ENCODE measurements at places on chromosomes 2 and 18.

- DNase-seq, result no peak
Observed at GRCh38 chr2:42693013-42693615, 70.8 kb downstream of the OXER1 start.

- DNase-seq, result no peak
Observed at GRCh38 chr2:170022692-170023091, 155.3 kb upstream of the MYO3B start.

DNA sequence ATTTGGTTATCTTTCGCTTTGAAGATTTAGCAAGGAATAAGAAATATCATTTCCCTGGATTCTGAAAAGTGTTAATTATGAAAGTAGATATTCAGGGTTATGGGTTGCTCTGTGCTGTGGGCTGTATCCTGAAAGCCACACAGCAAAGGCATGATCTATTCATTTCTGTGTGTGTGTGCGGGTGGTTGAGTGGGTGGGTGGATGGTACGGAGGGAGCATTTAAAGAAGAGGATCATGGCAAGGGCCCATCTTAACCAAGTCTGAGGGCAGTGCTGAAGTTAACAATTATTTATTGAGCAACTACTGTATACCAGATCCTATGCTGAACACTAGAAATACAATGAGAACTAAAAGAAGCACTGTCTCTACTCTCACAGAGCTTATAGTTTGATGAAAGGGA lies 178.2 kb upstream of the ZEB2 start:
- no peak for DNase-seq

DNA sequence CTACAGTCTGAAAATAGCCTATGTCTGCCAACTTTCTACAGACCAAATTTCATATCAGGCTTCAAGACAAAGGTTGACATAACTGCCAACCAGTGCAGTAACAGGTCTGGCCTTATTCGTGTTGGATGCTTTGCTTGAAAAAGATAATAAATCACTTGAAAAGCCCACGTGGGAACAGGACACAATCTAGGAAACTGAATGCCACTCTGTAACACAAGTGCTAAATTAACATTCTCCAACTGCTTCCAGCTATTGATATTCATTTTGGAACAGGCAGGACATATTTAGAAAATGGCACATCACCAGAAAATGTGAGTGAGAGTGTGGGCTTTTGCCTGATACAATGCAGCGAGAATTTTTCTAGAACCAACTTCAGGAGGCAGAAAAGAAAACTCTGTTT lies 165.9 kb upstream of the CCDC150 start:
- DNase-seq, result no peak

- no peak for DNase-seq
Observed at GRCh38 chr2:20675701-20676352, 8.9 kb downstream of the GDF7 start.

DNA sequence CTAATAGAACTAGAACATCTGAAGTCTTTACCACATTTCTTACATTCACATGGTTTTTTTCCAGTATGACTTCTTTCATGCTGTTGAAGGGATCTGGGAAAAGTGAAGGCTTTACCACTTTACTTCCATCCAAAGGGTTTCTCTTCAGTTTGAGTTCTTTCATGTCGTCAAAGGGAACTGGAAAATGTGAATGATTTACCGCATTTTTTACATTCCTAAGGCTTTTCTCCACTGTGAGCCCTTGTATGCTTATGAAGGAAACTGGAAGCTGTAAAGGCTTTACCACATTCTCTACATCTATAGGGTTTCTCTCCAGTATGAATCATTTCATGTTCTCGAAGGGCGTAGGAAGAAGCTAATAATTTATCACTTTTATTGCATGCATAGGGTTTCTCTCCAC lies 46.7 kb downstream of the NBEAL1 start:
- no peak for DNase-seq

GRCh38 chr18:13051950-13052349 lies 60.8 kb downstream of the CEP192 start:
- DNase-seq, result no peak

GRCh38 chr2:5725794-5726463 lies 33.7 kb downstream of the SOX11 start:
- DNase-seq, result peak; percentile 68

DNA sequence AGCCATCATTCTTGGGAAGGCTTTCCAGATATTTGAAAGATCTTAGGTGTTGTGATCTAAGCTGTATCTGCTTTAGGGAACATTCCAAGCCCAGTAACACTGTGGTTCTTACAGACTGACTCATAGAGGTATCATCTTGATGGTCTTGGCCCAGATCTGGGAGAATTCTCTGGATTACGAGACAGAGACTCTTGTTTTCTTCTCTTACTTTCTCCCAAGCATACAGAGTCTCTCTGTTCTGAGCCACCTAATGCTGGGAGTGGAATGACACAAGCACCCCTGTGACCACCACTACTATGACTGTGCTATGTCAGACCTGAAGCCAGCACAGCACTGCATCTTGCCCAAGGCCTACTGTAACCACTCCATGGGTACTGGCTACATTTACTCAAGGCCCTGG lies 81.0 kb upstream of the EPAS1 start:
- no peak for DNase-seq

GRCh38 chr2:84830758-84831500 lies 50.0 kb downstream of the TRABD2A start:
- DNase-seq, result no peak

DNA sequence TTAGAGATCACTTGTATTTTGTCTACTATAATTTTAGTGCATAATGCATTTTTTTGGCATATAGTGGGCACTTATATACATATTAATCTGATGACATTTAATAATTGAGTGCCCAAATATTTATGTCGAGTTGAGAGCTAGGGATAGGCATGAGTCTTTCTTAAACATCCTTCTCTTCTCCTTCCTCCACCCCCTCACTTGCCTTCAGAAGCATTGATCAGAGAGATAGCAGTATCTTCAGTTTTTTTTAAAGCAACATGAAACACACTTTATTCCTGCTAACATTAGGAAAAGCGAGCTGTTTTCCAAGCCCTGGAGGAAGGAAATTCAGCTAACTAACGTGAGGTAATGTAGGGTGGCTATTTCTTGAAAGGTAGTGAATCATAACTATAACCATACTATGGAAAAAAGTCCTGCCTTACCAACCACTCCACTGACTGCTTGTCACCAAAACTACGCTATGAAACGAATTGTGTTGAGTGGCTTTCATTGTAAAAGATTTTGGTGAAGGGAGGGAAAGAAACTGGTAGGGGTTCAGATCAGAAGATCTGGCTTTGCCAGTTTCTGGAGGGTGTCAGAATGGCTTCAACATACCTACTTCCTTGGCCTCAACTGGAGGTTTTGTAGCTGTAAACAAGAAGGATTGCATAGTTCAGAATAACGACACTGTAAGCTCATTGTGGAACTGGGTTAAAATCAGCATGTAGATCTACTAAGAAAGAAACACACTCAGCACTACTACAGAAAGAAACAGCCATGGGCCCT lies 2.3 kb upstream of the ITGA4 start:
- no peak for DNase-seq

DNA sequence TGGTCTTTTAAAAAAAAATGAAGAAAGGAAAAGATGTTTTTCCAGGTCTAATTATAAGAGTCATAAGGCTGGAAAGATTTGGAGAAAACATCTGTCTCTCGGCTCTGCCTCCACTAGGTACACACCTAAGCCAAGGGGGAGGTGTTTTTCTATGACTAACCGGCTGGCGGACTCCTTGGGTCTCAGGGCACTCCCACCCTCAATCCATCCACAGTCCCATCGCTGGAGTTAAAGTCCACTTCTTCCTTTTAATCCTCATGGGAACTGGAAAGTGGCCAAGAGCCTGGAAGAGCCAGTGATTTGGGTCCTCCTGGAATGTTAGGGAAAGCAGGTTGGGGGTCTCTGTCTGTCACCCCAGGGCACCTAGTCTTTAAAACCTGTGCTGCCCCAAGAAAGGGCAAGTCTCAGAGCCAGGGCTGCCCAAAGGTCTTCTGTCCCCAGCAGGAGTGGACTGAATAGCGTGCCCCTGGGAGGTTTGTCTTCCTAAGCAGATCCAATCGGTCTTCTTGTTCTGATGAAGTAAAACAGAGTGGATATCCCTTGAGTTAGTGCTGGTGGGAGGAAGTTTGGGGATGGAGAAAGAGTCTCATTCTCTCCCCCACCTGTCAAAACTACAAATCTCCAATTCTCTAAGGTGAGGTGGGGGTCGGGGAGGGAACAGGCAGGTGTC lies 66.4 kb downstream of the MCFD2 start:
- no peak for DNase-seq

- DNase-seq, result no peak
Observed at GRCh38 chr18:62085756-62086155, 101.1 kb downstream of the PIGN start.

DNA sequence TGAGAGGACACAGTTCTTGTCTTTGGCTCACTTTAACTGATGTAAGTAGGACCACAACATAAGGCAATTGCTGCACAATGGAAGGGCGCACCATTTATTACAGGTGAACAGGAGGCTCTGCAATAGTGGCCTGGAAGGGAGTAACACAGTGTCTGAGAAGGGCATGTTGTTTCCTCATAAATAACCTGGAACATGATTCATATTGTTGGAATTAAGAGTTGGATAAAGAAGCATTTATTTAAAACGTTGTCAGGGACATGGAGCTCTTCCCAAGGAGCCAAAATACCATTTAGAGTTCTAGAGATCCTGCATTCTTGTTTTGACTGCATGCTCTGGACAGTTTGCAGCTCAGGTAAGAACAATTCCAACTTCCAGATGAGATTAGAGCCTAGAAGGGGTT lies 110.4 kb downstream of the PLCL1 start:
- DNase-seq, result no peak

DNA sequence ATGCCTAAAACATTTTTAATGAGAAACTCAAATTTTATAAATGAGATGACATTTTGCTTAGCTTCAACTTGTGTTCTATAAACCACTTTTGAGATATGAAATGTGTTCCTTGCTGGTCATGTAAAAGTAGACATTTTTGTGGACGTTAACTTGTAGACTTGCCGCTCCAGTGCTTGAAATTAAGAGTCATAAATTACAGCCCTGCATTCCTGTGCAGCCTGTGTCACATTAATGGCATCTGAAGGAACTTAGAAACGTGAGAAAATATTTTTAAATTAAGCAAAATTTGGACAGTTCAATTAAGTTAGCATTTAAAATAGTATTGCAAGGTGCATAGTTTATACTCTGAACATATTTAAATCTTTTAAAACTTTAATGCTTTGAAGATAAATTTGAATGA lies 98.3 kb upstream of the LDLRAD4 start:
- no peak for DNase-seq

GRCh38 chr2:145591109-145591809 lies 1071.3 kb upstream of the ZEB2 start:
- DNase-seq, result no peak

DNA sequence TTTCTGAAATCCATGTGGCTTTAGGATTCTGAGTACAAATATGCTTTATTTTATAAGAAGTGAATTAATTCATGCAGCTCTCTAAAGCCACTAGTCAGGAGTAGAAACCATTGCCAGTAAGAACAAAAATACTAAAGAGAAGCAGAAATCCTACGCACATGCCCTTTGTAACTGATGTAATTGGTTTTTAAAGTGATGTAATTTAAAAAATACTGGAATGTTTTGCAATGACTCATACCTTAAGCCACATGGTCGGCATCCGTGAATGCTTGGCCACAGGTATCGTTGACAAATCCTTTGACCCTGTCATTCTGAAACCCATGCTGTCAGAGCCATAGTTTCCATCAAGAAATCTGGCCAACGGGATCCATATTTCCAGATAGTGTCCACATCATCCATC lies 213.3 kb downstream of the ACKR3 start:
- DNase-seq, result no peak

- DNase-seq, result peak; percentile 73
Observed at GRCh38 chr2:1816414-1816911, 72.1 kb upstream of the PXDN start.

DNA sequence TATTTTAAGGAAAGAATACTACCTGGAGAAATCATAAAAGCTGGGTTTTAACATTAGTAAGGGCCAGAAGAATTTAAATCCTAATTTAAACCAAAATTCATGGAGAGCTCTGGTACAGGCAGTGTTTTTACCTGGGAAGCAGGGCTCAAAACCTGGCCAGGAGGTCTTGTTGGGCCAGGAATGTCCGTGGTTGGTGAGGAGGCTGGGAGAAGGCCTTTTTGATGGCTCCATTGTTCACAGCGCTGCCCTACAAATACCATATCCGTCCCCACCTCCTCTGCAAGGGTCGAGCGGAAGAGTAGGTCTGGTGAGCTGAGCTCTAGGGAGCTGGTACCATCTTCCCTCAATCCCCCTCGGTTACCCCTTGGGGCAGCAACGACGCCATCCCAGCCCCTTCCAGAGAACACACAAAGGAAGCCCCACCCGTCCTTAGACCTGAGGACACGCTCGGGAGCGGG lies 10.9 kb upstream of the HOXD1 start:
- no peak for DNase-seq

- DNase-seq, result no peak
Observed at GRCh38 chr2:101219246-101219645, 33.4 kb upstream of the CNOT11 start.

GRCh38 chr2:39007875-39008504 lies 112.9 kb downstream of the SOS1 start:
- DNase-seq, result no peak

GRCh38 chr2:79697200-79697599 lies 184.3 kb downstream of the CTNNA2 start:
- no peak for DNase-seq

- DNase-seq, result no peak
Observed at GRCh38 chr2:18154259-18154658, 275.8 kb downstream of the KCNS3 start.

DNA sequence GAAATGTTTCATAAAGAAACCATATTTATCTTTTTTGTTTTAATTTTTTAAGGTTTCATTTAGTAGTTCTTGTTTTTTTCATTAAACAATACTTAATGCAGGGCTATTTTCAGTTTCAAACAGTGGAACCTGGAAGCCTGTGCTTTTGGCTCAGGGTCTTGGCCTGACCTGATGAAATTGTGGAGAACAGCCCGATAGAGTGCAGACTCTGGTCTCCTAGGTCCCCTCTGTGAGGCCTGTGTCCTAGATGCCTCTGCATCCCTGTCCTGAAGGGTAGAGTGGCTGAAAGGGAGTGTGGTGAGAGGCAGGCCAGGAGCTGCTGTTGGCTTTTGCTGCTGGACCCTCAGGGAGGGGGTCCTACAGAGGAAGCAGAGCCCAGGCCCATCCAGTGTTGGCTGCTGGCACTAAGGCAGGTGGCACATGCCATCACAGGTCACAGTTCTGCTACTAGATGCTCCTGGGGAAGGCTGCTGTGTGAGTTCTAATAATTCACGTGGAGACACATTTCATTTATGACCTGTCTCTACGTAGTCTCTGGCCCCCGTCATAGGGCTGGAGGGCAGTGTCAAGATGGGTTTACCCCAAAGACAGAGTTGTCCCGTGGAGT lies 201.0 kb upstream of the COPS8 start:
- DNase-seq, result no peak

- no peak for DNase-seq
Observed at GRCh38 chr18:8747440-8747937, 42.1 kb downstream of the MTCL1 start.

- no peak for DNase-seq
Observed at GRCh38 chr2:893311-893710, 57.3 kb upstream of the SNTG2 start.

Data from right forelimb (tissue), 1 donor.